ENCODE measurements at places on chromosomes 13 and 19.

GRCh38 chr13:101514695-101515275 lies 62.3 kb downstream of the ITGBL1 start:
- DNase-seq, result peak; percentile 88

DNA sequence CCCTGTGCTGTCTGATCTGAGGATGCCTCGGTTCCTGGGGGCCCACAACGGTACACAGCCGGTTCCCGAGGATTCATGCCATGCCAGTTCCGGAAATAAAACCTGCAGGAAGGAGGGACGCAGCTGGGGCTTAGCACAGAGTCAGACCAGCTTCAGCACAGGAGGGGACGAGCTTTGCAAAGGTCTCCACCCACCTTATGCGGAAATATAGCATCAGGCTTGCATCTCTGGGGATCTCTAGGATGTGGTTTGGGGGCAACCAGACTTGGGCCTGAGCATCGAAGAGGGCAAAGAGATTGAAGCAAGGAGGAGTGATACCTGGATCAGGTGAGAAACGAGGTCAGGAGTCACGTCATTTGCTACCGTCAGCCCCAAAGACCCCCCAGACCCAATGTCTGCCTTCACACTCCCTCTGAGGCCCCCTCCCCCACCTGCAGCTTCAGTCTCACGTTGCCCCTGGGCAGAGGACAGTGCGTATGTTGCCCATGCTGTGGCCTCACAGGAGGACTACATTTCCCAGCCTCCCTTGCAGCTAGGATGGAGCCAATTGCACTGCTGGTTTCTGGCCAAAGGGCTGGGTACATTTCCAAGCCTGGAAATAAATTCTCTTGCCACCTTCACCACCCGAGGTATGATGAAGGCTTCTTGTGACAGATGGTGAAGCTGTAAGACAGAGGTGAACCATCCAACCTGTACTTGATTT lies 12.1 kb downstream of the TYK2 start:
- no peak for DNase-seq

- DNase-seq, result no peak
These were observed 657.8 kb downstream of the SLITRK6 start for GRCh38 chr13:85141401-85141800.

- DNase-seq, result no peak
These were observed 67.7 kb downstream of the KCTD15 start for GRCh38 chr19:33864311-33864850.

DNA sequence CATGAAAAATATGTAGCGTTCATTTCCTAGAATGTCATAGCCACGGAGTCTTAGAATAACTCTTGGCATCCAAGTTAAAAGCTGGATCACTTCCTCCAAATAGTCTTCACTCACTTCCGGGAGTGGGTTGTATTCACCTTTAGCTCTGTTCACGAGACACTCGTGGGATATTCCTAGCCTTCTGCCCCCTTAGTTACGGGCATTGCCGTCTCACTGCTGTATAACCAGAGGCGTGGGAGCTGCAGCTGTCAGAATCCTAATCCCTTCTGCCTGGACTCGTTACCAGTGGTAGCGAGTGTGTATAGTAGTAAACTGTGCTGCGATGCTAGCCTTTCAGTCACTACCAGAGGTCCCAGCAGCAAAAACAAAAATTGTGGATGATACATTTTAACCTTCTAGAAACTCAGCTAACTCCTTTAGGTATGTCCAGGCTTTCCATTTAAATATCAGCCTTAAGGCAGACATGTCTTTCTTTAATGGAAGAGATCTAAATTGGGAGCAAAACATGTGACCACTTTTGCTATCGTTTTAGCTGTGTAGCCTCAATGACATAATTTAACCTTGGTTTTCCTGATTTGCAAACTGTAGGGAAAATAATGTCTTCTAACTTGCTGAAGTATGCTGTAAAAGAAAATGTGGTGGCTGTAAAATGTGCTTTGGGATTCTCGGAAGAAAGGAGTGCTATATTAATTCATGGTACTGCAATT lies 34.1 kb downstream of the ERCC5 start:
- DNase-seq, result no peak

DNA sequence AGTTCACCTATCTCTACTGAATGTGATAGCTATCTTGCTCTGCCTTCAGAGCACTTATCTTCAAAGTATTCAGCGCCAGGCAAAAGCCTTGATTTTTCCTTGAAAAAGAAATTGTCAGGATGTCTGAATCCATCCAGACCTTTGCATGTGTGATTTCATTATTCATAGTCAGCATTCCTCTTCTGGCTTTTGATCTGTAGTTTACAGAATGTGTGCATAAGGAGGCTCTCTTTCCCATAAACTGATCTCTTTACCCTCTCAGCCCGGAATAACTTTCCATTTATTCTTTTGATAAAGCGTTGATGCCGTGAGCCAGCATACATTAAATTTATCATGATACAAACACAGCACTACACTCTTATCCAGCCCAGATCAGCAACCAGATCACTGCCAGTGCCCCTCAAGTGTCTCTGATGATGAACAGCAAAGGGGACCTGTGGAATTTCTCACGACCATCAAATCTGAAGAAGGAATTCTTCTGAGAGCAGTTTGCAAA lies 130.8 kb downstream of the DNAJC15 start:
- DNase-seq, result no peak

- no peak for DNase-seq
These were observed 185.0 kb downstream of the ZNF536 start for GRCh38 chr19:30557212-30557611.

GRCh38 chr13:110554227-110554836 lies 7.2 kb downstream of the RAB20 start:
- no peak for DNase-seq

DNA sequence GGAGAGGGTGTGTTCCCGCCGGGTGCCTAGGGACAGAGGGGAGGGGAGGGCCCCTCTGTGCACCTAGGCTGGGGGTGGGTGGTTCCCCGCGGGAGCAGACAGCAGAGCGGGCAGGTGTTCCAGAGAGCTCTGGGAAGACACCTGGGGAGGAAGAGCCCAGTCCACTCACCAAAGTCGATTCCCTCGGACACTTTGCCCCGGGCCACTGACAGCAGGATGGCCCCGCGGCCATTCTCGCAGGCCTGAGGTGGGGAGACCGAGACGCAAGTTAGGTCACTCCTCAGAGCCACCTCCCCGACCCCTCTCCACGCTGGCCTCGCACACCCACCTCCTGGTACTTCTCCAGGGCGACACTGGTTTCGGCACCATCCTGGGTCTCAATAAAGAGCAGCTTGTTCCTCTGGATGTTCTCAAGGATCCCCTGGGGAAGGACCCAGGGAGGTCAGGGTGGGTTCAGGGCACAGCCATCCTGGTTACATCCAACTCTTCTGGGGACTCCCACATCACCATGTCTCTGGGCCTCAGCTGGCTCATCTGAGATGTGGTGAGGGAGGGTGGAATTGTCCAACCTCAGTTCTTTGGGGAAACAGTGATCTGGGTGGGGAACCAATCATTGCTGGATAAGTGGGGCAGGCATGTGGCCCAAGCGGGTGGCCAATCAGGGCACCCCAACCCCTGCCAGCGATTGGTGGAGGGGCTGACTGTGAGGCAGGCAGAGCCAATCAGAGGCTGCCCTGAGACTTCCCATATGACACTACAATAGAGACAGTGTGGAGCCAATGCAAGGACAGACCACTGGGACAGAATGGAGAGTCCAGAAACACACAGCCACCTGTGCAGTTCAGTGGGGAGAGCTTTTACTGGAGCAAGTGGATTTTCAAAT lies 12.6 kb downstream of the KLC3 start:
- no peak for DNase-seq

DNA sequence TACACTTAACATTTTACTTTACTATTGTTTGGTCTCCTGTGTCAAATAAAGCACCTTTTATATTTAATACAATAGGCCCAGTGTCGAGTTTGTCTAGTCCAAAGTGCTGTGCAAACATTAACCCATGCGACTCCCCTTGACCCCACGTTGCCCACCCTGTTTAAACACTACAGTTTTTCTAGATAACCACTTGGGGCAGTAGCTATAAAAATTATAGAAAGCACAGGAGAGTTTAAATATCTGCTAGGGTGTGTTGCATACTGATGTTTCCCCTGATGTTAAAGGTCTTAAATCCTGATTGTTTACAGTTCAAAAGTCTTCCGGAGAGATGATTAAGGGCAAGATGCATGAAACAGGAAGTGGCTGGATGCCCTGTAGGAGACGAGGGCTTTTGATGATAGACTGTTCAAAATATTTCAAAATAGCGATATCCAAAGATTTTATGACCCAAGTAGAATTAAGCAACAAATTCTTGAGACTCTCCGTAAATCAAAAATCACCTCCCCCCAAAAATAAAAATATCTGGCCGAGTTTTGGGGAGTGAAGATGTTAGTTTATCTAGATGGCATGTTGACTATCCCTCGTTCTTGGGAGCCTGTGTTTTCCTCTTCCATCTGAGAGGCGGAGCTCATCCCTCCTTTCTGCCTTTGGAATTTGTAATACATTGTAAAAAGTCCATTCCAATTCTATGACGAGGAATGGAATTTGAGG lies 167.1 kb downstream of the FGF9 start:
- DNase-seq, result no peak

DNA sequence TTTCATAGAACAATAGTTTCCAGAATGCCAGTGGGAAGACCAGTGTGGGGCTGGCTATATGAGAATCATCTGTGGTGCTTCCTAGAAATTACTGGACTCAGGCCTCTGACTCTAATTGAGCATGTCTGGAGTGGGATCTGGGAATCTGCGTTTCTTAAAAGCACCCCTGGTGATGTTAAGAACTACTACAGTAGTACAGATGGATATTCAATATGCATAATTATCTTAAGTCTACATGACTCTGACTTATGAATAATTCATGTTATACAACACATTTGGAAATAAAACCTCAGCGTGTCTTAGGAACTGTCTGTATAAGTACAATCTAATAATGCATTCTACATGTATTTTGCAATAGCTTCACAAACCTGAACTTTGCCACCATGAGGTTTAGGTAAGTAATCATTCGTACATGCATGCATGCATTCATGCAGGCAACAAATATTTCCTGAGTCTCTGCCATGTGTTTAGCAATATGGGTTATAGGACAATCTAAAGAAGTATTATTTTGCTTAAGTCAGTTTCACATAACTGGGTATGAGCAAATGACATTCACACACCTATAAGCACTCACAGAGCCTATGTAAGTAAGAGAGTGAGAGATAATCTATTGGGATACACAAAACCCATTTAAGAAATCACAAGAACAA lies 62.0 kb downstream of the EPSTI1 start:
- no peak for DNase-seq

DNA sequence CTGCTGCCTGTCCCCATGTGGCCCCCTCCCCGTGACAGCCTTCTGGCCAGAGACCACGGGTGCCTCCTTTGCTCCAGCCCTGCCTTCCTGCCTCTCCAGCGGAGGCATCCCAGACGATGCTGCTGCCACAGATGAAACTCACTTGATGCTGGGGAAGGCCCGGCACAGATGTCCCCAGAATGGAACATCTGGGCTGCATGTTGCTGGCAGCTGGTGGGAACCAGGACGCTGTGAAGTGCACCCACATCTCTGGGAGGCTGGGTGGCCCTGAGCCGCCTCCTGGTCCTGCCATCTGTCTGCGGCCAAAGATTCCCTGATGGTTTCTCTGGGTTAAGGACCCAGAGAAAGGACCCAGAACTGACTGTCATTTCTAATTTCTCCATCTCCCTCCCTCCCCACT lies 51.9 kb upstream of the PTPRS start:
- no peak for DNase-seq

DNA sequence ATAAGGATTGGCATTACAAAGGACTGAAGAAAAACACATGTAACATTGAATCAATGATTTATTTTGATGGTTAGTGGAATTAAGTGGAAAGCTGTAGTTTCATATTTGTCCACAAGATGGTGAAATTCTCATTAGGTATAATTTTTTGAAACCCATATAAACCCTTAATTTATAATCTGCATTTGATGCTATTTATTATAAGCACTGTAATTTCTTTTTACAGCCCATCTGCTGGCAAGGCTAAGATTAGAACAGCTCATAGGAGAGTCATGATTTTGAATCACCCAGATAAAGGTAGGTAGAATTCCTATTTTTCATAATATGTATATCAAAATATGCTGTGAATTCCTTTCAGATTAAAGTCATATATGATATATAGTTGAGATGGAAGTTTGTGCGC lies 62.2 kb downstream of the DNAJC15 start:
- DNase-seq, result peak; percentile 29

- DNase-seq, result no peak
These were observed 670 bp downstream of the MAP2K7 start for GRCh38 chr19:7904074-7905020.

DNA sequence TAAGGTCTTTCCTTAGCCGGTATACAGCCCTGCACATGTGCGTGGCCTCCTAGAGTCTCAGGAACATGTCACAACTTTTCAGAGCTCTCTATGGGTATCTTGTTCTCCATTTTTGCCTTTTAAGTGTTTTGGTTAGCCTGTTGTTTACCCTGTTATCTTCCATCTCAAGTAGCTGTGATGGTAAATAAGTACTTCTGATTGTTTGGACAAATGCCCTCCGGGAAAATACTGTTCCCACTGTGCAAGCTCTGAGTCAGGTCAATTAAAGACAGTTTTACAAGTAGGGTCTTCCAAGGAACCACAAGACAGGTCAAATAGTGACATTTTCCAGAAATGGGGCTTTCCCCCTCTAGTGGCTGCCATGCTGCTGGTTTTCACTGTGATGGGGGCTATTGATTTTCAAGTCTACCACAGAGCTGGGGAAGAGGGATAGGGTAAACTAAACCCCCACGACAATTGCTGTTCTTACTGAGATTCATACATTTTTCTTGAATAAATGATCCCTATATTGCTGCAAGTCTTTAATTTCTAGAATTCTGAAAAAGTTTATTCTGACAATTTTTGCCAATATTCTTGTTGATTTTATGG lies 109.5 kb downstream of the TM9SF2 start:
- no peak for DNase-seq

- no peak for DNase-seq
These were observed 1.5 kb upstream of the NRTN start for GRCh38 chr19:5803441-5803751.

GRCh38 chr13:98803921-98804320 lies 51.4 kb upstream of the SLC15A1 start:
- DNase-seq, result no peak

- DNase-seq, result no peak
These were observed 2859.0 kb upstream of the PCDH20 start for GRCh38 chr13:64274481-64275217.

DNA sequence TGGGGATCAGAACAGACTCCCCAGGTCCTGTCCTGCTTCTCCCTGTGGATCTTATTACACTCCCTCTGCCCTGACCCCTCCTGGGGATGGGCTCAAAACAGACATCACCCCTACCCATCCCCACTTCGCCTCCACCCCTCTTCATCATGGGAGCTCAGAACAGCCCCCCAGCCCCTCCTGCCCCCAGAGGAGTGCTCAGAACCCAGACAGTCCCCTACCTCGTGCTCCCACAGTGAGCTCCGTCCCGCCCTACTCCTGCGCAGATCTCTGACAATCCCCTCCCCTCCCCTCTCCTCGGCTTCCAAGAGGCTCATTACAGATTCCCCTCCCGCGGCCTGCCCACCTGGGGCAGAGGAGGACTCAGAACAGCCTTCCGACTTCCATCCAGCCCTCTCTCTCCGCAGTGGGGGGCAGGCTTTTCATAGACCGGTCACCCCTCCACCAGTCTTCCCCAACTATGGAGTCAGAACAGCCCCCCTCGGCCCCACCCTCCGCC lies 6.1 kb downstream of the NXNL1 start:
- no peak for DNase-seq
